ENCODE measurements at places on chromosomes 3 and 15.

DNA sequence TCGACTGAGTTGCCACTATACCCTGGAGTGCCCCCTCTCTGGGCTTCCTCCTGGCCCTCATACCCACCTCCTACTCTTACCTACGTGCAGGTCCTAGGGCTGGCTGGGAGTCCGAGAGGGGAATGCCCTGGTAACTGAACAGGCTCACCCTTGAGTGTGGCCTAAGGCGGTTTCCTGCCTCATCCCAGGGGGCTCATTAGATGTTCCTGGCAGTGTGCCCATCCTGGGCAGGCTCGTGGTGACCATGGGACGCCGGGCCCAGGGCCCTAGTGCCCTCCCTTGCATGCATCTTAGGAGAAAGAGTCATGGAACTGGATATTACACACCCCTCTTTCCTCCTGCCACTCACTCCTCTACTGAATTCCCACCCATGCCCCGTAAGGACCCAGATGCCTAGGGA, 2.8 kb downstream of the SEMA4B start:
- DNase-seq, result no peak

GRCh38 chr3:156474560-156475389, 80.1 kb downstream of the SSR3 start:
- DNase-seq, result no peak

- DNase-seq, result no peak
These were observed 78.1 kb downstream of the COL8A1 start for GRCh38 chr3:99716463-99716995.

- no peak for DNase-seq
These were observed 89.5 kb downstream of the PTPRG start for GRCh38 chr3:61650719-61651410.

GRCh38 chr15:60155661-60156060, 151.6 kb downstream of the FOXB1 start:
- no peak for DNase-seq

GRCh38 chr3:122572940-122573412, 4.5 kb upstream of the PARP15 start:
- DNase-seq, result no peak

GRCh38 chr3:73419942-73420341, 204.8 kb downstream of the PDZRN3 start:
- no peak for DNase-seq

- no peak for DNase-seq
These were observed 3.2 kb downstream of the ANP32A start for GRCh38 chr15:68817304-68818065.

- no peak for DNase-seq
These were observed 332.3 kb downstream of the ERC2 start for GRCh38 chr3:56135941-56136340.

GRCh38 chr3:175735866-175736265, 876.7 kb downstream of the NAALADL2 start:
- DNase-seq, result no peak

DNA sequence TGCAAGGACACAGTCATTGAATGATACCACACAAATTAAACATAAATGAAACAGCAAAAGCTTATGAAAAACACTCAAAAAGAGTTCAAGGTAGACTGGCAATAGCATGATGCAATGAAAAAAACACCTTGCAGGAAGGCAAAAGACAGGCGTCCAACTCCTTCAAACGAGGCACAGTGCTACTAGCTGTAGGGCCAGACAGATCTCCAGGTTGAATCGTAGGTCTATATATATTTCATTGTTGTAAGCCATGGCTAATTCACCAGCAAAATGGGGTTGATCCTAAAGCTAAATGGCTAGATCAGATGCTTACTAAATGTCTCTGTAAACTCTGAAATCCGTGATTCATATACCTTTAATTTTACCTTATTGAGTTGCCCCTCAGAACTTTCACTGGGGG, 94.2 kb downstream of the THRB start:
- DNase-seq, result no peak

DNA sequence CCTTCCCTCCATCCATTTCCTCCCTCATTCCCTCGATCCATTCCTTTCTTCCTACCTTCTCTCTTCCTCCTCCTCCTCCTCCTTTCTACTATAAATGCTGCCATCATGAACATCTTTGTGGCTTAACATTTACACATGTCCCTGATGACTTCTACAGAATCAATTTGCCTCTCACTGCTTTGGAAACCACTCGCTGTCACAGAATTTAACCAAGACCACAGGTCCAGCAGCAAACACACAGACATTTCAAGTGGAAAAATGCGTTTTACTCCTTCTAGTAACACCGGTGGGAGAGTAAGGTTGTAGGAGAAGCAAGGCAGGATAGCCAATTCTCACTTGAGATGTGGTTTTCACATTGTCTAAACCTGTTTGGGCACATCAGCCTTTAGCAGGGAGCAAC, 101.4 kb upstream of the LRIG1 start:
- DNase-seq, result no peak

- DNase-seq, result no peak
These were observed 81.9 kb downstream of the MECOM start for GRCh38 chr3:169581633-169582032.

- no peak for DNase-seq
These were observed 486 bp downstream of the LSG1 start for GRCh38 chr3:194671511-194671899.

DNA sequence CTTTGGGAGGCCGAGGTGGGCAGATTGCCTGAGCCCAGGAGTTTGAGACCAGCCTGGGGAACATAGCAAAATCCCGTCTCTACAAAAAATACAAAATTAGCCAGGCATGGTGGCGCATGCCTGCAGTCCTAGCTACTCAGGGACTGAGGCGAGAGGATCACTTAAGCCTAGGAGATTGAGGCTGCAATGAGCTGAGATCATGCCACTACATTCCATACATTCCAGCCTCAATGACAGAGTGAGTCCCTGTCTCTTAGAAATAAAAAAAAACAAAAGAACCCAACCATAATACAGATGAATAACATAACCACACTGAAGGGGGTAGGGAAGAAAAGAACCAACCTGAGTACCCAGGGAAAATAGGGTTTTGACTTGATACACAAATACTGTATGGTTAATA, 19.7 kb upstream of the CGNL1 start:
- no peak for DNase-seq

- DNase-seq, result no peak
These were observed 121.1 kb downstream of the TPRG1 start for GRCh38 chr3:189292667-189293484.

GRCh38 chr3:100419406-100419805, 18.1 kb downstream of the LNP1 start:
- DNase-seq, result no peak

DNA sequence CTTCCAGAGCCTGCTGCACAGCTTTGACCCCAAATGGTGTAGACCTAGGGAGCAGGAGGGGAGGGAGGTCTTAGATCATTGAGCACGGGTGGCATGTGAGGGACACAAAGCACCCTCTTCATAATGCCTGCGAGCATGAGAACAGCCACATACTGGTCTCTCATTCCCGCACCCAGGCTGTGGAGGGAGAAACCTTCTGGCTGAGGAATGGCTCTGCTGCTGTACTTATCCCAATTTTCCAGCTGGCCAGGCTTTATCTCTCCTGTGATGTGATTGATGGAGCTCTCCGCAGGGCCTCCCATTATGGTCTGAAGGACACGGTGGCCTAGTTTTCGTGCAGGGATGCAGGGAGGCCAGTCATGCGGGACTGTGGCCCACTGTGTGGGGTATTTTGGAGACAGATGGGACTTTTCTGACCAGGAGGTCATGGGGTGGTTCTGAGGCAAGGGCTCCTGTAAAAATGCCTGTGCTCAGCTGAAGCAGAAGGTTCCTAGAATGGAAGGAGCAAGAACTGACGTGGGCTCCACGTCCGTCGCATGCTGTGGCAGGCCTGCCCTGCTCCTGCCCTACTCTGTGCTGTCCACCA, 251.5 kb downstream of the PLCL2 start:
- DNase-seq, result peak; percentile 66

GRCh38 chr3:113847664-113848461, 9.3 kb downstream of the GRAMD1C start:
- no peak for DNase-seq

GRCh38 chr15:81497238-81497637, 123.2 kb upstream of the TMC3 start:
- DNase-seq, result peak; percentile 86

- DNase-seq, result no peak
These were observed 13.2 kb downstream of the HPS3 start for GRCh38 chr3:149142682-149143081.

DNA sequence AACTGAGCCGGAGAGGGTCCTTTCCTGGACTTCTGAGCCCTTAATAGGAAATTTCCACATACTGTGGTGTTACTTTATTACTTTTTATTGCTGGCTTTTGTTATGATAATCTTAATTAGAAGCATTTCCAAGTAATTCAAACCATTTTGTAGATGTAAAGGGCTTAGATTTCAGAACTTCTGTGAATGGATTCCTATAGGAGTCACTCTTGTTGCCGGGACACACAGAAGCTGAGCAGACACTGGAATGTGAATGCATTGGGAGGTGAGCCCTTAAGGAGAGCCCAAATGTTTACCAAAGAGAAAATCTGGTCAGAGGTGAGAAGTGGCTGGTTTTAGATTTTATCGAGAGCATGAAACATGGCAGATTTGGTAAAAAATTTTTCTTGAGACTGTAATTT, 87.4 kb downstream of the FNDC3B start:
- no peak for DNase-seq

DNA sequence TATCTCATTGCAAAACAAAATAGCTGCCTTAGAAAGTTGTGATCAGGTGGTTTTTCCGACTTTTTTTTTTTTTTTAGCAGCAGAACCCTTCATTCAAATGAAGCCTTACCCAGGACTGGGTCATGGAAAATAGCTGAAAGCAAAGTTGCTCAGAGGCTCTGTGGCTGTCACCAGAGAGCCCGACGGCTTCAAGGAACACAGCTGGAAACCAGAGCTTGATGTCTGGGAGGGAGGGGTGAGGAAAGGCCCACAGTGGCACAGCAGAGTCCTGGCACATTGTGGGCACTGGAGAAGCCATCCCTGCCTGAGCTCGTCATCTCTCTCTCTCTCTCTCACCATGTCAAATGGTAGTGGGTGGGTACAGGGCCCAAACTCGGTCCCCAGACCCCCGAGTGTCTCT, 77.5 kb downstream of the RPN1 start:
- DNase-seq, result no peak

- no peak for DNase-seq
These were observed 692.9 kb downstream of the ZPLD1 start for GRCh38 chr3:103127737-103128136.

DNA sequence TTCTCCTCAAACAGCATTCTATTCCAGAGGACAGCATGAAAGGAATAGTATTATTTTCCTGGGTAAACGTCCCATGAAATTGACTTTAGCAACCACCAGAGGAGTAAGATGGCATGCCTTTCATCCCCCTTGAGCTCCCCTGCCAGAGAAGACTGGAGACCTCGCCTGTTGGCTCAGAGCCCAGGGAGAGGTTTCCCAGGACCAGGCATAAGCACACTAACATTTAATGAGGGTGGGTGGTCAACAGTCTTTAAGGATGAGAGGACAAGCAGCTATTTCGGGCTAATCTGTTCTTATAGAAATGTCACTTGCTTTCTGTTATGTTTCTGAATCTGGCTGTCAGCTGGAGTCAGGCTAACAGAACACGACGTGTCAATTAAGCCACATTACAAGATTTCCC, 390.5 kb downstream of the GABRG3 start:
- DNase-seq, result no peak

- no peak for DNase-seq
These were observed 267.7 kb downstream of the XXYLT1 start for GRCh38 chr3:195003006-195003892.

- DNase-seq, result no peak
These were observed 169.2 kb downstream of the UBE2E2 start for GRCh38 chr3:23372285-23372684.

DNA sequence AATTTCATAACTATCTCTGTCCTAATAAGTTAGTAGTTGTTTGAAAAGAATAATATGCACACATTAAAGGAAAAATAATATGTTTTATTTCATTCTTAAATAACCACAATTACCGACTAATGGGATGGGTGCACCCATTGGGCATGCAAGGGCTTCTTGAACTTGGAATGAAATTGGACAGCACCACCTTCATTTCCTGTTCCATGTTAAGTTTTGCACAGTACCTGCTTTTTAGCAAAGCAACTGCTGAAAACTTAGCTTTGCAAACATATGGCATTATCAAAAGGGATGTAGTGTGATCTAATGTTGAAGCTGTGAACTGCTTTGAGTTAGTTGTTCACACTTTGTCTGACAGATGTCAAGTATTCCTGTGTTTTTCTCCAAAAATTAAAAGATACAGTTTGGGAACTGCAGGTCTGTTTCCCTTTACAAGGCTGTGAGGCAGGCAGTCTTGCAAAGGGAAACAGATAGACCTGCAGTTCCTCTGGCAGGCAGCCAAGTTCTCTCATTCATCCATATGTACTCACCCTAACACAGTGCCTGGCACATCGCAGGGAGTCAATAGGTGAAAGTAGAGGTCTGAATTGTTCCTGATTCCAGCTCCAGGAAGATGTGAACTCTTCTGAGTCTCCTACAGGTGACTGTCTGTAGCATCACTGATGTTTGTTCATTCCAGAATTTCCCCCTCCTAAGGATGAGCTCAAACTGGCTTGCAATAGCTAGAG, 64.3 kb upstream of the GOLGA8B start:
- no peak for DNase-seq

- no peak for DNase-seq
These were observed 23.0 kb downstream of the CPN2 start for GRCh38 chr3:194328053-194328657.

DNA sequence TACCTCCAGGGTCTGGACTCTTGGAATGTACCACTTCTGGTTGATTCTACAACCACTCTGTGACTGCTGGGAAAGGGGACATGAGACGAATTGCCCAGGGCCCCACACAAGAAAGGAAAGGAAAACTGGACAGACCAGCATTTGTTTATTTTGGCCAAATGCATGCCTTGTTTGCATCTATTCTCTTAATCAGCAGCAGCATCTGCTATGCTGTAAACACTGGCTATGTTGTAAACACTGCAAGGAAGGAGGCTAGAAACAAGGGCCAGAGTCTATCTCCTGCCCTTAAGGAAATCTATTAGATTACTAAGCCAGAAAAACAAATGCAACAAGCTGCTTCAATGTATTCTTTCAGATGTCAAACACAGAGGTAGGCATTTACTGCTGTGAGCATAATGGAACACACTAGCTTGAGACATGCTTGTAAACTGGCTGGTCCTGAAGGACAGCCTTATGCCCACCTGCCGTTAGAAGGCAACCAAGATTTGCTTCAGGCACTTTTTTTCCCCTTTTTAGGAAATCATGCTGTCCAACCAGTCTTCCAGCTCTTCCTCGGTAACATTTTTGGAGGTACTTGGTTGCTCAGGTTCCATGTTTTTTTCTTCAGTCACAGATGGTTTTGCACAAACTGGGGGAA, 102.1 kb upstream of the CHRM5 start:
- DNase-seq, result no peak

DNA sequence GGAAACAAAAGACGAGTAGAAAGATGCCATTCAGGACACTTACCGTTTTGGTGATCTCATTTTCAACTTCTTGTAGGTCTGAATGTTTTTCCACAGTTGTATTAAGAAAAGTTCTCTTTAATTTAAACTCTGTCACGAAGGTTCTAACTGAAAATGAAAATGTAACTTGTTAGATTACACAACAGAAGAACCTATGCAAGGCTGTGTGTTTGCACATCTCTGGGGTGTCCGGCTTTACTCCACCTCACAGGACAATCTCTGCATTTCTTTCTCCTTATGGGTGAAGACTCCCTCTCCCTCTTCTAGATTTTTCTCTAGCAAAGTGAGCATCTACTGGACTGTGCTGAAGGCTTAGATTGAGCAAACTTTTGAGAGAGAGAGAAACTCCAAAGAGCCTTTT, 50.6 kb downstream of the HEG1 start:
- no peak for DNase-seq

Measured in cerebellar nuclear complex (tissue), 1 donor.